Activated T-cell treated with anti-CD3 and anti-CD28 coated beads, Interleukin-2, amount 50 U/mL, for 4 hours (primary cell): ENCODE measurements at places on chromosomes 7 and 10.

DNA sequence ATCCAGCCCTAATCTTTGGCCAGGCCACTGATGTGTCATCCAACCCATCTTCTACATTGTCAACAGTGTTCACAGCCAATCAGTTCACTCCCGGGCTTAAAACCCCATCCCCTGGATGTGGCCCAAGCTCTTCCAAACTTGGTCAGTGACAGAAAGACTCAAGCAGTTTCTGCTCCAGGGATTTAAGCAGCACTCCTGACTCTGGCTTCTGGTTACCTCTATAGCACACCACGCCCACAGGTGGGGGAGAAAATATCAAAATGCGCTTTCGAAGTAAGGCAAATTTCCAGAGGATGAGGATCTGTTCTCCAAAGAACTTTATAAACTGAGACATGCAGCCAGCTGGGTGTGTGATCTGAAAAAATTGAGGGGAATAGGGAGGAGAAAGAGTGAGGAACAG lies 35.9 kb downstream of the DENND11 start:
- no peak for DNase-seq

DNA sequence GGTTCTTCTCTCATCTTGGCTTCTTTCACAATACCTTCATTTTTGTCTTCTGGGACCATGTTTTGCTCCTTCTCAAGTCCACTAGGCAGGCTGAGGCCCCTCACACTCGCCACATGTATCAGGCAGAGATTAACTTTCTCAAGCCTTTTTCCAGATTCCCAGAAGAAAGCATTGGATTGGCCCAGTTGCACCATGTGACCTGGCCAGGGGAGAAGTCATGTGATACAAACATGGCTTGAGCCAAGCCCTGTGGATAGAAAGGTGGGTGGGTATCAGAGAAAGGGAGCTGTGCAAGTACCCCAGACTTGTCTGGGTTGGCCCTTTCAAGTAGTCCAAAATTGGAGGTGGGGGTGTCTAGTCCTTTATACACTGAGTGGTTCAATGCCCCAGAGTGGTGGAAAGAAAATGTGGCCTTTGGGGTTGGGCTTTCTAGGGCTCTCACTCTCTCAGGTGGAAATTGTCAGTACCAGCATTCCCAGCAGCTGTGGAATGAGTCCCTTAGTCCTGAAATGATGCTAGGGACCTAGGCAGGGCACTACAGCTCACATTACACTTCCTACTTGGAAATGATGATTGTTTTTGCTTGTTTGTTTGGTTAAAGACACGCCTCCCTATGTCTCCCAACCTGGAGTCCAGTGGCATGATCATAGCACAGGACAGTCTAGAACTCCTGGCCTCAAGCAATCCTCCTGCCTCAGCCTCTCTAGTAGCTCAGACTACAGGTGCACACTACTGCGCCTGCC lies 36.9 kb upstream of the C10orf67 start:
- DNase-seq: no peak

GRCh38 chr10:43128331-43128730 lies 9.9 kb upstream of the CSGALNACT2 start:
- no peak for DNase-seq

DNA sequence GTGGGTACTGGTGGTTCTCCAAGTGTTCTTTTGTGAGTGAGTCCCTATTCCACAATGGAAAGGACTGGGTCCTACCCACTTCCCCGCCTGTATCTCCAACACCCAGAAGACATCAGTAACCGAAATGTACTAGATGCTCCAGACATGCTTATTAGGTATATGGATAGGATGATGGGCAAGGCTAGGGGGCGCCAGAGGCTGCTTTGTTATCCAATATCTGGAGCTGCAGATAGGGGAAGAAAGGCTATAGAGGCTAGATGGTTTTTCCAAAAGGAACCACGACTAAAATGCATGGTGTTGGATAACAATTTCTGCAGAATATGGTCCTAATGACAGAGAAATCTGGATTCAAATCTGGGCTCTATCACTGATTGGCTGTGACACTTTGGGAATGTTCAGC lies 56.2 kb upstream of the TM9SF3 start:
- peak; percentile 40 for DNase-seq

GRCh38 chr7:11830582-11831155 lies 1.3 kb downstream of the THSD7A start:
- DNase-seq: no peak

DNA sequence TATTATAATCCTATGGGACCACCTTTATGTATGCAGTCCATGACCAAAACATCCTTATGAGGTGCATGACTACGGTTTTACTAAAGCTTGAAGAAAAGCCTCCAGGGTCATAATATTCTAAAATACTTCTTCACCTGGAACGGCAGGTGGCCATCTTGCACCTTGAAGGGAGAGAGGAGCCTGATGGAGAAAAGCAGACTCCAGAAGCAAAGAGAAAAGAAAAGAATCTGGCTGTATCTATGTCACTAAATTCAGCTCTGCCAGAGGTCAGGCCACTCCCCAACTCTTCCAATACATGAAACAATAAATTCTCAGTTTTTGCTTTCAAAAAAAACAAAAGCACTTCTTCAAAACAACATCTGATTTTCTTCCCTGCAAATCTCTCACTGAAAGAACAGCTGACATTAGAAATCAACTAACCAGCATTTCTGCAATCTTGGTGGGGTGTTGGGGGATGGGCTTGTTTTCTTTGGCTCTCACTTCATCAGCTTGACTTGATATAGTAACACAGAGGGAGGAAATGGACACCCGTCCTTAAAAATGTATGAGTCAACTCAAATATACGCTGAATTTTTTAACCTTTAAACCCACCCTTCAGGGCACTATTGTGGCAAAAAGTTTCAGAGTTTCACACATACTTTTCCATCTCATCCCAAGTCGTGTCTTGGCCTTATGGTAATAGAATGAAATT lies 21.7 kb downstream of the HIBADH start:
- DNase-seq: no peak

DNA sequence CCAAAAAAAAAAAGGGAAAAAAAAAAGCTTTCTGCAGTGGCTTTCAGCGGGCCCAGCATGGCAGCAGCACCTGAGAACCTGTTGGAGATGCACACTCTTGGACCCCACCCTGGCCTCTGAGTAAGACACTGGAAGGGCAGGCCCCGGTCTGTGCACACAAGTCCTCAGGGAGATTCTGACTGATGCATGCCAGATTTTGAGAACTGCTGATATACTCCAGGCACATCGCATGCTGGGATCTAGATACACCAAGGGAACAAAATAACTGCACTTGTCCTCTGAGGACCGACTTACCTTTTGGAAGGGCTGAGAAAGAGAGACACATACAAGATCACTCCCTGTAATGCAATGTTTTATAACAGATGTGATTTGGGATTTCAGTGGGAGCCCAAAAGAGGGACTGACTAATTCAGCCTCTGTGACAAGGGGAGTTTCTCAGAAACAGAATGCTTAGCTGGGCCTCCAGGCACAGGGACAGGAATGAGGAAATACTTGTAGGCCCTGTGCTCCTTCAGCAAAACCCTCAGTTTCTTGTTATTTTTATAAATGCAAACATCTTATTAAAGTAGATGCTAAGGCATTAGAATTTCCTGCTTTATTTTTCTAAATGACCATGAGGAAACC lies 8.2 kb downstream of the EGFR start:
- no peak for DNase-seq

DNA sequence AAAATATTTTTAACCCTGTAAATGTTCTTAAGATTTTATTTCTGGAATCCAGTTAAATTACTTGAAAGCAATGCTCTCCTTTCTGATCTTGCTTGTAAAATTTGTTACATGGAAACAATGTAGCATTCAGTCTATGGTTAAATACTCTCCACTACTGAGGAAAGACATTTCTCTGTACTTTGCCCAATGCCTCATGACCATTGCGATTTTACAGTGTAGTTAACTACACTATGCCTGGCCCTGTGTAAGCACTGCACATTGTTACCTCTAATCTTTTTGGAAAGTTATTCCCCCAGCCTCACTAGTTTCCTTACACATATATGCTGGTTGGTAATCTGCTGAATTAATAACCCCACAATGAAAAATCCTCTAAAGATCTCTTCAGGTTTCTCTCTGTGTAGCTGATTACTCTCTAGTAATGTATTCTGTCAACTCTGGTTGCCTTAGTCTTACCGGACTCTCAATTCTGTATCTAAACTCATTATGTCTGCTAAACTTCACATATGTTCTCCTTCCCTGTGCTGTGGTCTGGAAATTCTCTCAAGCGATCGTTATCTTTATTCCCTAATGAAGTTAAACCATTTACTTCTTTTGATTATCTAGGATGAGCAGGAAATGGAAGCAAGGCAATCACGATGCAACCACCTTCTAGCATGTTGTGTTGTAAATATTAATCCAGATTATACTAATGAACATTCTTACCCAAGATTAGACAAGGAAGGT lies 58.7 kb upstream of the TMEM106B start:
- no peak for DNase-seq

GRCh38 chr7:132141109-132141508 lies 435.2 kb downstream of the PLXNA4 start:
- no peak for DNase-seq

GRCh38 chr7:68730194-68730593 lies 868.1 kb upstream of the AUTS2 start:
- no peak for DNase-seq

- DNase-seq: no peak
These were observed 25.3 kb upstream of the GIMAP6 start for GRCh38 chr7:150657526-150657925.

- DNase-seq: no peak
These were observed 248.5 kb downstream of the SFMBT2 start for GRCh38 chr10:7162331-7162730.

DNA sequence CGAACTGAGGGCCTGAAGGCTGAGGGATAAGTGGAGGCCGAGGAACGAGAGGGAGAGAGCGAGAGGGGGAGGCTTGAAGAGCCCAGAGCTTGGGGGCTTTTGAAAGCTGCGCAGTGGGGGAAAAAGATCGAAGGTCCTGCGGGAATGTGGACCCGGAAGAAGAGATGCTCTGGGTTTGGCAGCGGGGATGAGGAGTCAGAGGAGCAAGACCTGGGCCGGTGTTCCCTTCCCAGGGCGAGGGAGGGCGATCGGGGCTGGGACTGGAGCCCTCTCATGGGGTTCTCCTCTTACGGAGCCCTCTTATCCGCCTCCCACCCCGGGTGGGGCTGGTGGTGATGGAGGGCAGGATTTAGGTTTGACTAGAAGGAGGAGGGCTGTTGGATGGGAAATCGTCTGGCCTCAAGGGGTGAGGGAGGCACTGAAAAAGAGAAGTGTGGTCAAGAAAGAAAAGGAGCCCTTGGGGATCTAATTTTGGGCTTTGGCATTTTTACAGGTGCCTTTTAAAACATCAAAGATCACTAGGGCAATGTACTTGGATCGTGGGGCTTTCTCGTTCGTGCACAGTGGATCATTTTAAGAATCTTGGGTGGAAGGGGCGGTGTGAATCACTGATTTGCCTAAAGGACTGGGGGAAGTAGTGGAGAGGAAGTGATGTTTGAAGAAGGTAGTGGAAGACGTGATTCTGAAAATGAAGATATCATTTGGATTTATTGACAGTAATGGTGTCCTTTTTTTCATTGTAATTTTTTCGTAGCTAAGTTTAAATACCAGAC lies 637 bp downstream of the SAMD8 start:
- DNase-seq: no peak

GRCh38 chr7:54841772-54842697 lies 83.0 kb upstream of the SEC61G start:
- DNase-seq: no peak
